Stimulated activated CD4-positive, alpha-beta T cell treated with anti-CD3 and anti-CD28 coated beads, Interleukin-1b, Interleukin-23, amount 100 ng/mL, for 4 hours (primary cell): ENCODE measurements at places on chromosomes 7 and 10.

- DNase-seq: no peak
Measured at GRCh38 chr7:105718511-105718925, 137.2 kb upstream of the EFCAB10 start.

- no peak for DNase-seq
Measured at GRCh38 chr7:151430391-151431205, 9.3 kb downstream of the CRYGN start.

GRCh38 chr7:120735791-120736190 is 122.2 kb downstream of the TSPAN12 start:
- DNase-seq: no peak

- no peak for DNase-seq
Measured at GRCh38 chr7:130956417-130957136, 222.6 kb upstream of the KLF14 start.

DNA sequence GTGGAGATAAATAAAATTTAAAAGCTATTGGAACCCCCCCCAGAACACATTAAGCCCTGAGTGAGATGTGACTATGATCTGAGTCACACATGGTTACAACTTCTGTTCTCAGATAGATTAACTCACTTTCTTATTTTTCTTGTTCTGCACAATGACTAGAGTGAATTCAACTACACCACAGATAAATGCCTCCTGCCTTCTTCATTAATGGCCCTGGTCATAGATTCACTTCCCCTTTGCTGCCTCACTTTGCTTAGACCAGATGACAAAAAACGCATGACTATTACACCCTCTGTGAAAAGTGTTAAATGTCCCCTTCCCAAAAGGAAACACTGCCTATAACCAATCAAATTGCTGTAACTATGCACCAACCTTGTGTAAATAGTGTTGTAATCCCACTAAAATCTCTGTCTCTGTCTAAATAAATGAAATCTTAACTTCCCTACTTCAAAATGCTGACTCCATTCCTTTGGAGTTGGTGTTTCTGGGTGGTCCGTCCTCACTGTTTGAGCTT is 49.4 kb downstream of the AKR1D1 start:
- no peak for DNase-seq

GRCh38 chr7:106980358-106980685 is 64.2 kb upstream of the PRKAR2B start:
- DNase-seq: no peak

- DNase-seq: no peak
Measured at GRCh38 chr10:3354174-3354900, 181.8 kb upstream of the PITRM1 start.

- no peak for DNase-seq
Measured at GRCh38 chr7:82325416-82325815, 118.2 kb downstream of the CACNA2D1 start.

DNA sequence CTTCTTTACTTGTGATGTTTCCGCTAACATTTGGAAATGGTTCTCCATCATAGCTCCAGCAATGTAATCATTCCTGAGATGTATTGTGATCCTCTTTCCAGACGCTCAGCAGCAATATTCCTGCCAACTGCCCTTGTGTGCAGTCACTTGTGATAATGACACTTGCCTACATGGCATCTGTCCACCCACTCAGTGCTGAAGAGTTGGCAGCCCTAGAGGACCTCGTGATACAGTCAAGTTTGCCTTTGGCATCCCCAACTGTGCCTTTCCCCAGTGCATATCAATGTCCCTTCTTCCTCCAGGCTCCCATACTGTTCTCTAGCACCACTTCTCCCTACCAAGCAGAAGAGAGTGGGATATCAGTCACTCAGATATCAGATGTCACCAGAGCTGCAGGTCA is 64.9 kb downstream of the MYOF start:
- DNase-seq: no peak

- no peak for DNase-seq
Measured at GRCh38 chr7:147771344-147771743, 819.2 kb upstream of the C7orf33 start.

- DNase-seq: no peak
Measured at GRCh38 chr10:114990586-114990985, 52.6 kb downstream of the TRUB1 start.

DNA sequence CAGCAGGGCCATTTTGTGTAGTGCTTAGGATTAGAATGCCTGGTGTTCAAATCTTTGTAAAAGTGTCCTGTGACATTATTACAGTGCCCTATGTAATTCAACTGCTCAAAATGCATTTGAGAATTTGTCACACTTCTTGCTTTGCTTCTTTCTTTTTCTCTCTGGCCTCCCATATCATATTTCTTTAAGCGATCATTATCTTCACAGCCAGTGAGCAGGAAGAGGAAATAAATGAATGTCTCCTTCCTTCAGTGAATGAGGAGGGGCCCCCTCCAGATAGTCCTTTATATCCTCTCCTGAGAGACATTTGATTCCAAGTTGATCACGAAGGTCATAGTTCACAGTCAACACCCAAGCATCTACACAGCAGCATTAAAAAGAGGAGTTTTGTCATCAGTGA is 425.1 kb upstream of the NPVF start:
- no peak for DNase-seq

- no peak for DNase-seq
Measured at GRCh38 chr10:4426866-4427265, 399.1 kb upstream of the AKR1E2 start.

DNA sequence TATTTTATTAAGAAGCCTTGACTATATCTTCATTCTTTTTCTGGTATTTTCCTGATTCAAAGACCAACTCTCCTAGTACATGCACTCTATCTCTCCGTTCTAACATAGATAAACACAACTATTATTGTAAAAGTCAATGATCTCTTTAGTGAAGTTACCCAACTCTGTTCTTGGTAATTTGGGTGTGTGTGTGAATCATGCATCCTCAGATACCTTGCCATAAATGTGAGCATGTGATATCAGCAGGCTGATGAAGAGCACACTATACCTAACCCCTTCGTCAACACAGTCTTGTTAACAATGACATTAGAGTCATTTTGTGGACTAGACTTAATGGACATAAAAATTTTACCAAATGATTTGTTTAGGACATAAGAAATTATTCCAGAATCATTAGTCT is 1122.1 kb downstream of the XPNPEP1 start:
- no peak for DNase-seq

- DNase-seq: no peak
Measured at GRCh38 chr7:92333866-92334265, 88.1 kb downstream of the ANKIB1 start.

DNA sequence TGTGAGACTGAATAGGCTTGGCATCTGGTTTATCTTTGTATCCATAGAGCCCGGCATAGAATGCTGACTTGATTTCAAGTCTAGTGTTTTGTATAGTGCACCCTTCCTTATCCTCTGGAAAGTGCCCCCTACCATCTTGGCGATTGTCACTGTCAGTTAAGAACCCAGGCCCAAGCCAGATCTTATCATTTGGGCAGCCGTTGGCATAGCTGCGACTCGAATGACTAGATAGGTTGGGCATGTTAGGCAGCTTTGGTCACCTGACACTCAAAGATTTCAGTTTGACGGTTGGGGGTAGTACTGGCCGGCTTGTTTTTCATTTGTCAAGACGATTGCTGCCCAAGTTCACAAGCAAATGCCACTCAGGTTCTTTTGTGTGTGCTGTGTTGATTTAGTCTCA is 6.6 kb downstream of the NIPSNAP2 start:
- no peak for DNase-seq

DNA sequence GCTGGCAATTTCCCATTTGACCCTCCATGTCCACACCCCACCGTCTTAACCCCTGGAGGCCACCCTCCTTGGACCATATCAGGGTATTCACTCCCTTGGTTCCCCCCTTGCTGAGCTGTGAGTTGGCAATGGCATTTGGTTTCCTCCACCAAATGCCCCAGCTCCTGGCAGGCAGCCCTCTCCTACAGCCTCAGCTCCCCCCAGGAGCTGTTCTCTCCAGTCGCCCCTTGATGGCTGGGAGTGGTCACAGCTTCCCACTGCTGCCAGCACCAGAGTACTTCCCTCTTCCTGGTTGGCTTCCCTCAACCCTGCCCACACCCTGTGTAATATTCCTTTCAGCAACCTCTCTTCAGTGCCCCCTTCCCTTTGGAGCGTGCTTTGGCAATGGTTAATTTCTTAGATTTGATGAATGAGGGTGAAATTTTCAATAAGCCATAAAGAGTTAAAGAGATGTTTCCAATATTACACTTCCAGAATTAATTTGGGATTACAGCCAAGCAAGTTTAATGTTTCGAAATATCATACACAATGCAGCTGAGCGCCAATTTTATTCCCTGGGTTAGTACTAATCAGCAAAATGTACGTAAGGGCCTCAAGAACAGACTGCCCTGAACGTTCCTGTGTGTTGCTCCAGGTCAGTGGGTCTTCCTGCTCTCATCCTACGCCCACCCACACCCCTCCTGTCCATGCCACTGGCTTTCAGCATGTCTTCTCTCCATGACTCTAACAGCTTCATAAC is 207.1 kb upstream of the NFE2L3 start:
- DNase-seq: no peak

- no peak for DNase-seq
Measured at GRCh38 chr7:288671-289101, 1.3 kb upstream of the FOXL3 start.

- DNase-seq: no peak
Measured at GRCh38 chr10:46523962-46524471, 32.4 kb downstream of the GPRIN2 start.

DNA sequence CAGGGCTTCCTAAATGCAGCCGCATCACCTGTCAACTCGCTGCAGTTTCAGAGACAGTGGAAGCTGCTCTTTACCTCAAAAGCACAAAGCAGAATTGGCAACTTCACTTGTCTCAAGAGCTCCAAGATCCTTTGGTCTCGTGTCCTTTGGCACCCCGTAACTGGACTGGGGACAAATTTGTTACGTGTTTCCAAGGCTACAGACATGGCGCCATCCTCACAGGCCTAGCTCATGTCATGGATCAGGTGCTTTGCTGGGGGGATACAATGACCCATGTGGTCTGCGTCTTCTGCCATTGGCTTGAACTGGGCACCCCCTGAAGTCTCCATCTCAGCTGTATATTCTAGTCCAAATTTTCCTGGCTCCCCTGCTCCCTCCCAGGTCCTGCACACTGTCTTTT is 48.6 kb downstream of the CHST3 start:
- no peak for DNase-seq

DNA sequence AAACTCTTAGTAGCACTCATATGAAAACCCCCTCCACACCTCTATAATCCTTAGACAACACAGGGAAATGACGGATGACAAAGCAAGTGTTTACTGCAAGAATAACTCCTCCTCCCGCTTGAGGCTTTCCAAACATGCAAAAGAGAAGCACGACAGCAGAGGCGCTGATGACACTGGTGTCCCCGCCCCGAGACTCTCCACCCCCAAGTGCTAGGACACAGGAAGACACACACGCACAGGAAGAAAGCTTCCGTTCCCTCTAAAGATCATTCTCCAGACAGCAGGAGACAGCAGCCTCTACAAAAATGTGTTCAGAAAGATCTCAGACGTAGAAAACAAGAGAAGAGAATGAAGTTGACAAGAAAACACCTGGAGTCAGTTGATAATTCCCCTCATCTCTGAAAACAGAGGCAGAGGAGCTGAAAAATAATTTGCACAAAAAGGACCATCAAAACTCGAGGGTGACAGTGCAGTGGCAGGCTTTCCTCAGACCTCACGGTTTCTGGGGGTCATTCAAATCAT is 90.2 kb downstream of the DLG5 start:
- peak; percentile 29 for DNase-seq

DNA sequence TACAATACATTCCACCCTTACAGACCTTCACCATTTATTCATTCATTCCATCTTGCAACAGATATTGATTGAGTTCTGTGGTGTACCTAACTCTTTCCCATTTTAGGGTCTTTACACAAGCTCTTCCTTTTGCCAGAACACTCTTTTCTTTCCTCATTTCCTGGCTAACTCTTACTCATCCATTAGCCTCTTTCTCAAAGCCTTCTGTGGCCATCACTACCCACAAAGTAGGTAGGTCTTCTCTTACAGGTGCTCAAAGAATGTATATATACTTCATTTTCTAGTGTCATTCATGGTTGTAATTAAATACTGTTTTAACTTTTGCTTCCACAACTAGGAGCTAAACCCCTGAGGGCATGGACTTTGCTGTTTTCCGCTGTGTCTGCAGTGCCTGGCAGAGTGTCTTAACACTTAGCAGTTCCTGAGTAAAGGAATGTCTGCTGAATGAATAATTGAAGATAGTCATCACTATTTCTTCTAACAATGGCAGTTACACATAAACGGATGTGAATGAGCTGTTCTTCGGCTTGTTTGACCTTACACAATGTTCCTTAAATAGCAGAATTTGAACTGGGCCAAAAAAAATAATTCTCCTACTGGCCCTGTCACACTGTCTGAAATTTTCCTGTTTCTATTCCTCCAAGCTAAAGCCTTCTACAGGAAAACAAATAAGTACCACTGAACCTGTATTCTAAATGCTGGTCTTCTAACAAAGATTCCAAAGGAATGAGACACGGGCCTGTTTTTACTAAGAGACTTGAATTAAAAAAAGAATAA is 15.1 kb downstream of the BCAP29 start:
- no peak for DNase-seq

GRCh38 chr10:66695046-66695445 is 230.8 kb upstream of the LRRTM3 start:
- no peak for DNase-seq

- DNase-seq: no peak
Measured at GRCh38 chr7:155754165-155754564, 58.1 kb downstream of the SHH start.

DNA sequence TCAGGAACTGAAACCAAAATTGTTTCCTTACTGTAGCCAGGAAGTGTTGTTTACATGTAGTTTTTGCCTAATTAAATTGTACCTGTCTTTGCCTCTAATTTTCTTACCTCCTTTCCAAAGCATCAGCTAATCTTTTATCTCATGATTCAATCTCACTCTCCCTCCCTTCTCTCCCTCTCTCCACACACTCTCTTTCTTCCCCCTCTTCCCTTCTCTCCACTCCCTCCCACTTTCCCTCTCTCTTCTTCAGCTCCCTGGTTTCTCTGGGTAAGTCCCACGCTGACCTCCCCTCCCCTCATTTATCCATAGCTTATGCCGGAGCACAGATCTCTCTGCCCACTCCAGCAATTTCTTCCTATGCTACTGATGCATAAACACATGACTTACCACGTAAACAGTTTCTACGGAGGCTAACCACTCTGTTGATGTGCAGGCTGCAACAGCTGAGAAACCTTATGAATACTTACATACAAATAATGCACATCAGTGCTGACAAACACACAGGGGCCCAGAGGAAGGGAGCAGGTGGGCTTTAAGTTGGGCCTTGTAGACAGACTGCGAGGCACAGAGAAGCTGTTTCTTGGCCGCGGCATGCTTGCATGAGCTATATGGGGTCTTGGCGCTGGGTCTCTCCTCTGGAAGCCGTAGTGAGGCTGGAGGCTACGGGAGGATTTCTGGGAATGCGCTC is 174.4 kb upstream of the PLXNA4 start:
- no peak for DNase-seq
